Testis (tissue), 5 donors: ENCODE measurements at places on chromosomes 13 and 19.

DNA sequence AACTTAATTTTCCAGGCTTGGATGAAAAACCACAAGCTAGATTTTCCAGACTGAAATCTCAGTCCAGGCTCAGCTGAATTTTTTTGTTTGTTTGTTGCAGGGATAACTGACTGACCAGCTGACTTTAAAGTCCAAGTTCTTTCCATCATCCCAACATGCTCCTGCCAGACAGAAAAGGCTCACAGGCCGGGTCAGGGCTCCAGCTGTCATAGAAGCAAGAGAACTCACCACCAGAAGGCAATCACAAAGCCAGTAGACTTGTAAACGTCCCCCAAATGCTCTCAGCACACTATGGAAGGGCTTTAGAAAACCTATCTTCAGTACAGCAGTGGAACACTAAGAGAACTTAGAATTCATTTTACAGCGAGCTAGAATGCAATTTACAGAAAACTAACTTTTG, 25.5 kb downstream of the DCLK1 start:
- no peak overlapping the region for H3K4me3 ChIP-seq
- no peaks in the 10 kb centered on the region for H3K36me3 ChIP-seq
- no peak for DNase-seq
- H3K27me3 ChIP-seq = no peaks in the 10 kb centered on the region
- H3K4me1 ChIP-seq = no peaks in the 10 kb centered on the region

GRCh38 chr13:44171156-44171555, 202.5 kb upstream of the SERP2 start:
- H3K27ac ChIP-seq = no peak overlapping the region
- DNase-seq = no peak
- H3K4me1 ChIP-seq = peaks cover 6% of the 10 kb centered on the region
- no peaks in the 10 kb centered on the region for H3K36me3 ChIP-seq
- no peak overlapping the region for H3K4me3 ChIP-seq

- H3K4me1 ChIP-seq = no peaks in the 10 kb centered on the region
- no peaks in the 10 kb centered on the region for H3K36me3 ChIP-seq
- H3K4me3 ChIP-seq = no peak overlapping the region
- no peak overlapping the region for H3K27ac ChIP-seq
- no peak for DNase-seq
Observed at GRCh38 chr13:103573446-103573845, 507.2 kb upstream of the SLC10A2 start.

DNA sequence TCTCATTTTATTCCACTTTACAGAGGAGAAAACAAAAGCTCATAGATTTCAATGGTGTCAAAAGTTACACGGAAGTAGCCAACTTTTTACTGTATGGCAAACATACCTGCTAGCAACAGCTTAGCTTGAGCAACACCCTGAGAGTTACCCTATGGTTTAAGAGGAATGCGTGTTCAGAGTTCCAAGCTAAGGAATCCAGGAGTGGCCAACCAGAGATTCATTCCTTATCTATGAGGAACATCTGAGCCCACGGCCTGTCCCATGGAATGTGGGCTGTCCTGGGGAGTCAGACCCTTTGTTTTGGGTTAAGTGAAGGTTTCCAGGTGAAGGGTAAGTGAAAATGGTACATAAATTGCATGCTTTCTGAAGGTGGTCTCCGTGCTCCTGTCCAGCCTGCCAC, 67.5 kb downstream of the STARD13 start:
- H3K27ac ChIP-seq = no peak overlapping the region
- H3K27me3 ChIP-seq = no peaks in the 10 kb centered on the region
- no peaks in the 10 kb centered on the region for H3K36me3 ChIP-seq
- no peak for DNase-seq

GRCh38 chr19:45244133-45244794, 943 bp downstream of the EXOC3L2 start:
- H3K27me3 ChIP-seq = no peaks in the 10 kb centered on the region
- no peak overlapping the region for H3K4me3 ChIP-seq
- no peak for DNase-seq
- H3K4me1 ChIP-seq = peaks cover 24% of the 10 kb centered on the region
- no peaks in the 10 kb centered on the region for H3K36me3 ChIP-seq
- no peak overlapping the region for H3K27ac ChIP-seq

- no peaks in the 10 kb centered on the region for H3K36me3 ChIP-seq
- H3K4me1 ChIP-seq = peaks cover 5% of the 10 kb centered on the region
- no peak for DNase-seq
- no peaks in the 10 kb centered on the region for H3K27me3 ChIP-seq
- H3K27ac ChIP-seq = no peak overlapping the region
Observed at GRCh38 chr13:23463661-23464060, 30.2 kb upstream of the SACS start.

DNA sequence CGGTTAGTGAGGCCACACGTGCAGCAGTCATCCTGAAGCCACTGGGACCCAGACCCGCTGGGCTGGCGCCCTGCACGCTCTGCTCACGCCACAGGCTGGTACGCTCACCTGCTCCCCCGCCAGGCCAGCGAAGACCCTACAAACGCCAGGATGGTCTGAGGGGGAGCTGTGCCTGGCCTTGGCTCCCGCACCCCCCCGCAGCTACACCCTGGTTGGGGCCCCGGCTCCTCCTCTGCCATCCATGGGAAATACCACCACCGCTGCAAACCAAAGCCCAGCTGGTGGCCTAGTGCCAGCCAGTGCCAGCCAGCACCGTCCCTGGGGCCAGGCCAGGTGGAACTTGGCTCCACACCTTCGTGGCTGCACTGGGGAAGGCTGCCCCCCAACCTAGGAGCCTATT, 23.3 kb upstream of the CACTIN start:
- no peak overlapping the region for H3K4me3 ChIP-seq
- no peaks in the 10 kb centered on the region for H3K27me3 ChIP-seq
- no peaks in the 10 kb centered on the region for H3K36me3 ChIP-seq
- no peak for DNase-seq
- H3K27ac ChIP-seq = no peak overlapping the region
- peaks cover 8% of the 10 kb centered on the region for H3K4me1 ChIP-seq

- no peaks in the 10 kb centered on the region for H3K36me3 ChIP-seq
- no peak overlapping the region for H3K4me3 ChIP-seq
- H3K27me3 ChIP-seq = no peaks in the 10 kb centered on the region
- no peak overlapping the region for H3K27ac ChIP-seq
Observed at GRCh38 chr13:41588899-41589298, 131.5 kb downstream of the RGCC start.

DNA sequence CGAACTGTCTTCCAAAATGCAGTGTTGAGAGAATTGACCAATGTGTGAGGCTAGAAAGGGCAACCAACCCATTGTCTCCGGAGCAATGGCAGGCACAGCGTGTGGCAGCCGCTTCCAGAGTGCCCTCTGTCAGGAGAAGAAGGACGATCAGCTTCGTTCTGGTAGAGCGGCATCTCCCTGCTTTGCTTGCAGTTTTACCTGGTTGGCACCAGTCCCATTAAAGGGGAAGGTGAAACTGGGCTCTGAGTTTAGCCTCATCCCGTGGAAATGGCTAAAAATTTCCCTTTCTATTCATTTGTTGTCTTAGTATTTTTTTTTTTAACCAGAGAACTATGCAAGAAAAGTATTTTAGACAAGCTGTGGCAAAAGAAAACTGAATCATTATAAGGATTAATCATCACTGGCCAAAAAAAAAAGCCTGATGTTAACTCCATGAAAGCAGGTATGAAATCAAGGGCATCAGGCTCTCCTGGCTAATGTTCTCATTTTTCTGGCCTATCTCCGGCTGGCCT, 81.5 kb upstream of the SLC7A1 start:
- H3K36me3 ChIP-seq = no peaks in the 10 kb centered on the region
- no peaks in the 10 kb centered on the region for H3K27me3 ChIP-seq
- no peak overlapping the region for H3K27ac ChIP-seq
- DNase-seq = no peak
- no peaks in the 10 kb centered on the region for H3K4me1 ChIP-seq

DNA sequence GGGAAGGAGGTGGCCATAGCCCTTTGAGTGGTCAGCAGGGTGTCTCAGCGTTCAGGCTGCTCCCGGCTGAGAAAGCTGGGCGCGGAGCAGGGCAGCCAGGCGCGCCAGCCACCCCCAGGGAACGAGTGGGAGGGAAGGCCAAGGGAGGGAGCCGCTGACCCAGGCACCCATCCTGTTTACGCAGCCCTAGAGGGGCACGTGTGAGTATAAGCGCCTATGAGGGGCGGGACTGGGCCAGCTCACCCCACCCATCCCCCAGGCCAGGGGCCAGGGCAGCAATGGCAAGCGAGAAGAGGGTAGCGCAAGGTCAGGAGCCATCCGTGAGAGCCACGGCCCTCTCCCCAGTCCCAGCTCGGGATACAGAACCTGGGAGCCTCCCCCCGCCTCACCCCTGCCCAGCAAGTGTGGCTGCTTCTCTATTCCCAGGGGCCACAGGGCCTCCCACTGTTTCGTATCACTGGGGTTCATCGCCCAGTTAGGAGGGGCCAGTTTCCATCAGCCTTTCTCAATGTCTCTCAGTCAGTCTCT, 897 bp upstream of the DMKN start:
- H3K4me3 ChIP-seq = no peak overlapping the region
- H3K27me3 ChIP-seq = no peaks in the 10 kb centered on the region
- no peaks in the 10 kb centered on the region for H3K36me3 ChIP-seq
- peaks cover 4% of the 10 kb centered on the region for H3K4me1 ChIP-seq
- DNase-seq = no peak

DNA sequence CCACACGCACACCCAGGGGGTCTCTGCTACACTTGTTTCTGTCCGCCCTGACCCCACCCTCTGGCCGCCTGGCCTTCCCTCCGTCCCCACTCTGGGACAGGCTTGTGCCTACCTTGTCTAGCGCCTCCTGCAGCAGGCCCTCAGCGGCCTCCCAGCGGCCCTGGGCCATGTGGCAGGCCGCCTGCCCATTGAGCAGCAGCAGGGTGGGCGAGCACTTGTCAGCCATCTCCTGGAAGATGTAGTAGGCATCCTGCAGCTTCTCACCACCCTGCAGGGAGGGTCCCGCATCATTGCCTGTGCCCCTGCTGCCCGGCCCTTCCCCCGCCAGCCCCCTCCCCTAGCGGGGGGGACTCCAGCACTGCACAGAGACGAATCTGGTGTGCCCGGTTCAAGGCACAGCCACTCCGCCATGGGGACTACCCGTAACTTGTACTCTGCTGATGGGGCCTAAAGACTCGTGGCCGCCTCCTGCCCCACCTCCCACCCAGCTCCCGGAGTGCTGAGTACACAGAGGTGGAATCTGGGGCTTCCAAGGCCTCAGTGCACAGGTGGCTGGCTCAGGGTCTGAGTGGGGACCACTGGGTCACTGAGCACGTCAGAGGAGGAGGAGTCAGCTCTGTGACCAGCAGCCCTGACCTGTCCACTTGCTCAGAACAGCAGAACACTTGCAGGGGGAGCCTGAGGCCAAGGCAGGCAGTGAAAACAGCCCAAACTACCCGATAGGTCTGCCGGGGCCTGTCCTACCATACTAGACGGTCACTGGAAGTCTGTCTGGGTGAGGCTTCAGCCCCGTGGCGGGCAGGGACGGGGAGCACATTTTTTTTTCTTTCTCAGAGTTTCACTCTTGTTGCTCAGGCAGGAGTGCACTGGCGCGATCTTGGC, 7.4 kb upstream of the CERS1 start:
- H3K27ac ChIP-seq = no peak overlapping the region
- H3K4me1 ChIP-seq = peaks cover 15% of the 10 kb centered on the region
- H3K36me3 ChIP-seq = no peaks in the 10 kb centered on the region

DNA sequence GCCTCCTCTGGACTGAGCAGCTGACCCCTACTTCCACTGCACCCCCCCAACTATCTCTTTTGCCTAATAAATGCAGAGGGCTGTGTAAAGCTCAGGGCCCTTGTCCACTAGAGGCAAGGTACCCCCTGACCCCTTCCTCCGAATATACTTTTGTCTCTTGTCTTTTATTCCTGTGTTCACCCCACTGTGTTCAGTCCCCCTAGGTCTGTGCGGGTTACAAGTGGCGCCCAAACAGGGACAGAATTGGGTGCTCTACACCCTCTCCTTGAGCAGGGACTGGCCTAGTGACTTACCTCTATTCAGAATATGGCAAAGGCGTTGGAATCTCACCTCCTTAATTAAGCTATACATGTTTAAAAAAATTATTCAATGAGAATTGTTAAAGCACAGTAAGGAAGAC, 15.0 kb downstream of the ZNF350 start:
- DNase-seq = no peak
- no peak overlapping the region for H3K4me3 ChIP-seq
- H3K27me3 ChIP-seq = no peaks in the 10 kb centered on the region
- peaks cover 3% of the 10 kb centered on the region for H3K36me3 ChIP-seq

- no peaks in the 10 kb centered on the region for H3K36me3 ChIP-seq
- H3K27me3 ChIP-seq = no peaks in the 10 kb centered on the region
- no peaks in the 10 kb centered on the region for H3K4me1 ChIP-seq
- no peak overlapping the region for H3K4me3 ChIP-seq
Observed at GRCh38 chr13:44497801-44498200, 78.3 kb downstream of the TSC22D1 start.

GRCh38 chr19:54096617-54097106, 3.9 kb downstream of the OSCAR start:
- no peaks in the 10 kb centered on the region for H3K36me3 ChIP-seq
- H3K4me1 ChIP-seq = peaks cover 7% of the 10 kb centered on the region
- H3K27ac ChIP-seq = peak overlapping the region; percentile 41
- H3K27me3 ChIP-seq = no peaks in the 10 kb centered on the region
- peak; percentile 34 for DNase-seq
- H3K4me3 ChIP-seq = no peak overlapping the region

DNA sequence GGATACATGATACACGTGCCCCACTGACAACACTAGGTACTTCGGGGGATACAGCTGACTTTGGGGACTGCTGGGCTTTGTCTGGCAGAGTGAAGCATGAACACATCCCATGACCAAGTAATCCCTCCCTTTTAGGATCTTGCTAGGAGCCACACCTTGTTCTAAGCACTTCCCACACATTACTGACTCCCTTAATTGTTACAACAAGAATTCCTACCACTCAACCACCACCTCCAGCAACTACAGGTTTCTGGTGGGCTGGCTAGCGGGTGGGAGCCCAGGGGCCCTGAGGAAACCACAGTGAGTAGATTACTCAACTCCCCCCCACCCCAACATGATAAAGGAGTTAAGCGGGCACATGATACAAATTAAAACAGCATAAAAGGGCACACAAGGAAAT, 7.2 kb upstream of the SLC35E1 start:
- H3K27ac ChIP-seq = no peak overlapping the region
- no peak for DNase-seq
- no peaks in the 10 kb centered on the region for H3K36me3 ChIP-seq
- no peaks in the 10 kb centered on the region for H3K27me3 ChIP-seq
- peaks cover 55% of the 10 kb centered on the region for H3K4me1 ChIP-seq

GRCh38 chr13:48488995-48489394, 43.9 kb downstream of the RCBTB2 start:
- no peak for DNase-seq
- no peaks in the 10 kb centered on the region for H3K36me3 ChIP-seq
- no peak overlapping the region for H3K4me3 ChIP-seq
- H3K27me3 ChIP-seq = no peaks in the 10 kb centered on the region
- no peaks in the 10 kb centered on the region for H3K4me1 ChIP-seq
- H3K27ac ChIP-seq = no peak overlapping the region

GRCh38 chr19:33275933-33276619, 26.3 kb downstream of the CEBPA start:
- no peaks in the 10 kb centered on the region for H3K36me3 ChIP-seq
- peaks cover 10% of the 10 kb centered on the region for H3K4me1 ChIP-seq
- H3K4me3 ChIP-seq = no peak overlapping the region
- no peaks in the 10 kb centered on the region for H3K27me3 ChIP-seq
